ENCODE measurements at places on chromosomes 4 and X.

DNA sequence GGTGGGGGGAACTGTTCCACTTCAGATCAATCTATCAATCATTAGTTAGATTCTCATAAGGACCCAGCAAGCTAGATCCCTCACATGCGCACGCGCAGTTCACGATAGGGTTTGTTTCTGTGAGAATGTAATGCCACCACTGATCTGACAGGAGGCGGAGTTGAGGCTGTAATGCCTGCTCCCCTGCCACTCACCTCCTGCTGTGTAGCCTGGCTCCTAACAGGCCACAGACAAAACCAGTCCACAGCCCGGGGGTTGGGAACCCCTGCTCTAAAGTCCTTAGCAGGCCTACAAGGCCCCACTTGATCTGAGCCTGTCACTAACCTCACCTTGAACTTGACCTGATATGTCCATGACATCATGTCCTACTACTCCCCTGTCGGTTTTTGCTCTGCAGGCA is 30.3 kb downstream of the ARL9 start:
- no peak for DNase-seq

GRCh38 chrX:73855546-73855945 is 292.5 kb downstream of the CHIC1 start:
- DNase-seq = peak; percentile 66

GRCh38 chr4:184461711-184462441 is 12.5 kb downstream of the IRF2 start:
- DNase-seq = no peak

GRCh38 chr4:2768124-2768523 is 12.0 kb upstream of the TNIP2 start:
- no peak for DNase-seq

DNA sequence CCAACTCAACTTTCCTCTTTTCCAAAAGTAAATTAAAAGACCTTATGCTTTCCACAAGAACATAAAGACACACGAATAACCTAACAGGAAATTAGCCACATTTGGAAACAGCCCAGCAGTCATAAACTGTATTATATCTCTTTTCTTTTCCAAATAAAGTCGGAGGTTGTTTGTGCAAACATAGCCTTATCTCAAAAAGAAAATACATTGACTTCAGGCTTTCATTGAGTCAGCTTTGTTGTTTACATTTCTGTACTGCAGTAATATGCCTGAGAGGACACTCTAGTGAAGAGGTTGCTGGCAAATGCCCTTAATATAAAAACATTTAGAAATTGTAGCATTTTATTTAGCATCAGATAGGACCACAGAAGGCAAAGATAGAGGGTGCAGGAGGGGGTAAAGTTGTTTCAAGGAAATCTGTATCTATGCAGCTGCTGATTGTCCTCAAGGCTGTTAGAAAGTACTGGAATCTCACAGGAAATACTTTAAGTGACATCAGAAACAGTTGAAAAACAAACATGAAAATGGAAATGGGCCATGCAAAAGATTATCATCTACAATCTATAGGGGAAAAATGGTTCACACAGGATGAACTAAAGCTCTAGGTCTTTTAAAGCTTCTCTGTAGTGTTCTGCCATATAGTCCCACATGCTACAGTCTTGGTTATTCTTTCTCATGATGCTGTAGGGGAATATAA is 14.5 kb downstream of the LNX1 start:
- no peak for DNase-seq

GRCh38 chrX:53362449-53362848 is 60.0 kb downstream of the SMC1A start:
- no peak for DNase-seq

DNA sequence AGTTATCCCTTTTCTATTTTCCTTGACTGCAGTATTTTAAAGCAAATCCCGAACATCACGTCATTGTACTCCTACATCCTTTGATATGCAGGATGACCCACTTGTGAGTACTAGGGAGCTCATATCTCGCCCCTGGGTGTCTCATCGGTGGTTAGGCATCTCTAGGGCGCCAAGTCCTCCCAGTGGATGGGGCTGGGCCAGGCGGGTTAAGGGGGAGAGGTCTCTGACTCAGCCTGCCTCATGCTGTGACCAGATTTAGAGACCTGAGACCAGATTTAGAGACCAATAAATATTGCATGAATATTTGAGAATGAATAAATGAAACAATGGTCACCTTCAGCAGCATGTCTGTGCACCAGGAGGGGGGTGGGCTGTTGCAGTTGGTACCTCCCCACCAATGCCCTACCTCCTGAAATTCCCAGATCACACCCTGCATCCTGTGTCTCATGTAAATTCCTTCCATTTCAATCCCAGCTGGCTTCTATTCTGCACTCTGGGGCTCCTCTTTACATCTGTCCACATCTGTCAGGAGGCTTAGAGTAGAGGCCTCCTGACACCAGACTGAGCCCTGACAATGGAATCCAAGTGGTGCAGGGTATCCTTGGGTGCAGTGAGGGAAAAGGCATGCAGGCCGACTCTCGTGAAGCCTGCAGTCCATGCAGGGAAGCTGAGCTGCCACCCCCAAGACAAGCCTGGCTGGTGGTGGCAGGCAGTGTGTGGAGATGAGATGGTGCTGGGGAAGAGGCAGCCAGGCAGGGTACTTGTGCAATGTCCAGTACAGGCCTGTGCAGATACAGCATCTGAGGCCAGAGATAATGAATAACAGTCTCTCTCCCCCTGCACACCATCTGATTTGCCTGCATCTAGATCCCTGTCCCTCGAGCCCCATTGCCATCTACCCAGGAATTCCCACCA is 5.2 kb downstream of the APLN start:
- DNase-seq = no peak

DNA sequence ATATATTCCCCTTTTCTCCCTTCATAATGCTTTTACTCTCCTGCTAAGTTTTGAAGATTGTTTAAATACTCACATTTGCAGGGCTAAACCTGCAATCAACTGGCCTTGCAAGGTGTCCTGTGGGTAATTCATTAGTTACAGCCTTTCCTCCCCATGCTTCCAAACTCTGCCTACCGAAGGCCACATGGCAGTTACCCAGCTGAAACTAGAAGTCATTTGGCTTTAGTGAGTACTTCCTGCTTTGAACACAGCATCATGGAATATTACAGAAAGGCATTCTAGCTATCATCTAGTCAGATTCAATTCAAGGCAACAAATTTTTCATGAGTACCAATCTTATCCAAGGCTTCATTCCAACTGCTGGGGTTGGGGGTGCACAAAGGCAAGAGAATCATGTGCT is 55.6 kb downstream of the SRPX start:
- DNase-seq = no peak

DNA sequence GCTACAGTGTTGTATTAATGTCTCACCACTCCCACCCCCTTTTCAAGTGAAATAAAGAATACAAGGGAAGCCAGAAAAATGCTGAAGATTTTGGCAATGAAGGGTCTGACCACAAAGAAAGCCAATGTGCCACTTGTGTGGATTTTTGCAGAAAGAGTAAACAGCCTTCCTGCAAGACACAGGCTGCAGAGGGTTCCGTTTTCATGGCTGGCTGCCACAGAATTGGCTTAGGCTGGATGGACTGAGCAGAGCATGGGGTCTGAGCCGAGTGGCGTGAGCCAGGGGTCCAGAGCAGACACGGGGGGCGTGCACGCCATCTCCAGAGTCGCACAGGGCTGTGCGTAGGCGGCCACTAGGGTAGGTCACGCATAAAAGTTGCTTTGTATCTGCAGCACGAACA is 69.2 kb downstream of the MTNR1A start:
- peak; percentile 34 for DNase-seq

DNA sequence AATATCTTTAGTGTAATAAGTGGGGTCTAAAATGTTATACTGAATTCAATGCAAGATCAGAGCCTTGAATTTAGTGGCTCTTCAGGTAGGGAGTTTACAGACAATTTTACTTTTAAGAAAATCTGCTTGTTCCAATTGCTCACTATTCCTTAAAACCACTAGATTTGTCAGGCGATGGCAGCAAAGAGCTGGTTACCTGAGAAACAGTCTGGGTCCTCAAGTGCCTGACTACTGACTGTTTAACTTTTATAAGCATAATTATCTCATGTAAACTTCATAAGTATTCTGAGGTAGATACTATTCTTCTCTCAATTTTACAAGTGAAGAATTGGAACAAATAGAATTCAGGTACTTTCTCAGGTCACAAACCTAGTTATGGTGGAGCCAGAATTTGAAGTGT is 84.3 kb downstream of the RRAGB start:
- DNase-seq = no peak

DNA sequence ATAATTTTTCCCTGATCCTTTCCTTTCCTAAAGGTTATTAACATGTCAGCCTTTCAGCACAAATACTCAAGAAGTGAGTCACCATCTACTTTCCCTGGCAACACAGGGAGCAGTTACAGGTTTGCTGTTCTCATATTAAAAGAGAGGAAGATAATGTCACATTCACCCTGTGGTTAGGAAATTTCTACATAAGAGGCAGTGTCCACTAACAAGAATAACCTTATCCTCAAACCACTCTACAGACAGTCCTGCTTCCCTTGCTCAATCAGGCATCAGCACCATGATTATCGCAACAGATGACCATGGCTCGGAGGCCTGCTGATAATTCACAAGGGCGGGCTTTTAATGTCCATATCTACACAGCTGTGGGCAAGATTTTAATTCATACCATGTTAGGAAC is 30.9 kb downstream of the RNF150 start:
- DNase-seq = no peak

- no peak for DNase-seq
Observed at GRCh38 chr4:8236920-8237195, 32.7 kb upstream of the HTRA3 start.

- no peak for DNase-seq
Observed at GRCh38 chr4:38634047-38634759, 29.8 kb upstream of the KLF3 start.

DNA sequence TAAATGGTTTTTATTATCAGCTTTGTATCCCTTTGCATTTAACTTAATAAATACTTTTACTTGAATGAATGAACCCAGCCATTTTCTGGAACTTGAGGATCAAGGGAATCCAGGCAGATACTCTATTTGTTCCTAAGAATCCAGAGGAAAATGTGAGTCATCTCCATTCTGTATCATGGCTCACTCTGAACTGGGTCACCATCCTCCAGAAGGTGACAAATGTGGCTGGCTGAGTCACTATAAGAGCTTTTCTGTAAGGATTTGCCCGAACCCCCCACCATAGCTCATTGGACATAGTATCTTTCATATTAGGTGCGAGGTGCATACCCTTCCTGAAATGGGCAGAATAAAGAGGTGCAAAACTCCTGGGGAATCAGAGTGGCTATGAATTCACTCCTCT is 25.8 kb downstream of the RTL9 start:
- no peak for DNase-seq

- DNase-seq = no peak
Observed at GRCh38 chr4:131974730-131975129, 1174.4 kb upstream of the PCDH10 start.

DNA sequence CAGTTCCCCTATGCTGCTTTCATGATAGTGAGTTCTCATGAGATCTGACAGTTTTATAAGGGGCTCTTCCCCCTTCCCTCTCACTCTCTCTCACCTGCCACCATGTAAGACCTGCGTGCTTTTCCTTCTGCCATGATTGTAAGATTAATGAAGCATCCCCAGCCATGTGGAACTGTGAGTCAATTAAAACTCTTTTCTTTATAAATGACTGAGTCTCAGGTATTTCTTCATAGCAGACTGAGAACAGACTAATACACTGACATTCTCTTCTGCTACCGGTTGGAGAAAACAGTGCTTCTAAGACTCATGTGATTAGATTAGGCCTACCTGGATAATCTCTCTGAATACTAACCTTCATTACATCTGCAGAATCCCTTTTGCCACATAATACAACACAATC is 45.4 kb upstream of the TRPC5OS start:
- no peak for DNase-seq

- peak; percentile 35 for DNase-seq
Observed at GRCh38 chr4:86386817-86387415, 27.1 kb upstream of the MAPK10 start.

DNA sequence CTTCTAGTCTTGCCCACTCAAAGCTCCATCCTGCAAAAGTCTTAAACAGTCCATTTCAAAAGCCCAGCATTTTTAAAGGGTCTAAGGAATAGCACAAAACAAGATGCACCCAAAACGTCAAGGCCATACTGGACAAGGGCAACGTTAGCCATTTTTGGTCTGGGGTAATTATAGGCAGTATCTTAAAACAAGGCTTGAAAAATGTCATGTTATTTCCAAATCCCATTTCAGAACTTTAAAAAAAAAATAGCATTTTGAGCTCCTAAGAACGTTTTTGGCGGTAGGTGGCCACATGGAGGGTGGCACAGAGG is 584 bp upstream of the TMEM165 start:
- DNase-seq = no peak

DNA sequence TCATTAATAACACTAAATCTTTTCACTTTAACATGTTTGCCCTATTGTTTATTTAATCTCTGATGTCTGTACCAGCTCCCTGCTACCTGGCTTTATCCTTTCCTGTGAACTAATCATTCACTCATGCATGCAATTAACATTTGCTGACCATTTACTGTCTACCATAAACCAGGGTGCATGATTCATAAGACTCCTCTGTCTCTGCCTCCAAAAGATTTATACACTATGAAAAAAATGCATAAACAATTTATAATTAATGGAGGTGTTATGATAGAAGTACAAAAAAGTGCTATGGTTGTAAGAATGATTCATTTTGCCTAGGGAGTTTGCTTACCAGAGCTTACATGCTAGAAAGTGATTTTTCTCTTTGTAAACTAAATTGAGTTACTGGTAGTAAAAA is 24.5 kb upstream of the CPEB2 start:
- no peak for DNase-seq

GRCh38 chrX:43423876-43424275 is 232.2 kb upstream of the MAOA start:
- no peak for DNase-seq

GRCh38 chr4:4392501-4393183 is 5.7 kb downstream of the NSG1 start:
- no peak for DNase-seq

DNA sequence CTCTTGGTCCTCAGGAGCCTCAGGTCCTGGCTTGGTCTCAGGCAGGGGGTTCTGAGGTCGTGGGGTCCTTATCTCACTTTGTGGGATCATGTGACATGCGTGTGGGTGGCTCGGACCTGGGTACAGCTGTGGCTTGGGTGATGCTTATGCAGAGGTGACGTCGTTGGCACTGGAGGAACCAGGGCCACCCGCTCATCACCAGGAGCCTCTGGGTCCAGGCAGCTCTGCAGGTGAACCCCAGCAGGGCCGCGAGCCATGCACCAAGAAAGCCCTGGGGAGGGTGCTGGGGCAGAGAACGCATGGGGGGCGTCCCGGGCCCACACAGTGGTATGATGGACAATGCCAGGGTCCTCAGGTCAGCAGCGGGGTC is 8.7 kb downstream of the ATP5ME start:
- no peak for DNase-seq

DNA sequence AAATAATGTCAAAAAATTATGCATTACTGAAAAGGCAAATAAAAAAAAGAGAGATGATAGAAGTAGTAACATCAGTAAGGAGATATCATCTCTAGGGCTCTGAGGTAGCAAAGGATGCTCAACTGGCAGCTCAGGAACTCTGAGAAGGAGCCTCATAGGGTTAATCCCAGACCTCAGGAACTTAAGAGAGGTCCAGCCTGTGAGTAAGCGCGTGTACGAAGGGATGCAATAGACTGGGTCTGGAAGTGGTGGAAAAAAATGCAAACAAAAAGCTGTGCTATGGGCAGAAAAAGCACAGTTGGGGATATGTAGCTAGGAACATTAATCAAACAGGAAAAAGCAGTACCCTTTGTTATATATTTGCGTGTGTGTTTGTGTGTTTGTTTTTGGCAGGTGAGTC is 282.0 kb downstream of the GALNTL6 start:
- no peak for DNase-seq

GRCh38 chr4:125041372-125041930 is 273.3 kb upstream of the FAT4 start:
- no peak for DNase-seq

Measured in Ammon's horn (tissue), 1 donor.